PC-9 (cell line): ENCODE measurements at places on chromosomes 7 and 10.

DNA sequence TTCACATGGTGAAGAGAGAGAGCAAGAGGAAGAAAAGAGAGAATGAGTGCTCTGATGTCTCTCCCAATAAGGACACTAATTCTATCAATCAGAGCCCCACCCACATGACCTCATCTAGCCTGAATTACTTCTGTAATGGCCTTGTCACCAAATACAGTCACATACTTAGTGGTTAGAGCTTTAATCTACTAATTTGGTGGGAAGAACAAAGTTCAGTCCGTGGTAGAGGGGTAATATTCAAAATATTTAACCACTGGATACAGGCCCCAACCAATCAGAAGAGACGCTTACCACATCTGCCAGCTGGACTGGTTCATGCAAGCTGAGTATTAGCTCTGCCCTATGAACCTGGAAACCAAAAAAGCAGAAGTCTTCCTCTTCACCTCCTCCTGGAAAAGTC lies 336.3 kb upstream of the NFE2L3 start:
- DNase-seq: no peak

DNA sequence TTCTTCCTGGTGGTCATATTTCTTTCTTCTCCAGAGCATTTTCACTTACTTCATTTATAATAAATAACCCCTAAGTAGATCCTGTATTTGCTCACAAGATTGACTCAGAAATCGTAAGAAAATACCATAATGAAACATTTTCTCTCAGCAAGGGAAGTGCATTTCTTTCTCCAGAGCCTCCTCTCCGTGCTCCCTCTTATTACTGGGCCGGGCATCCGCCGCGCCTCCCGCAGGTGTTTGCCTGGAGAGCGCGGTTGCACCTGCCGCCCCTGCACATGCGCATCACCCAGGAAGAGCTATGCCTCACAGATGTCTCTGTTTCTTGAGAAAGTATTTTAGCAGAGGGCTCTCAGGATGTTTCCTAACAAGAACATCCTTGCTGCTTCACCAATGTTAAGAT lies 509.2 kb downstream of the TCERG1L start:
- DNase-seq: no peak

DNA sequence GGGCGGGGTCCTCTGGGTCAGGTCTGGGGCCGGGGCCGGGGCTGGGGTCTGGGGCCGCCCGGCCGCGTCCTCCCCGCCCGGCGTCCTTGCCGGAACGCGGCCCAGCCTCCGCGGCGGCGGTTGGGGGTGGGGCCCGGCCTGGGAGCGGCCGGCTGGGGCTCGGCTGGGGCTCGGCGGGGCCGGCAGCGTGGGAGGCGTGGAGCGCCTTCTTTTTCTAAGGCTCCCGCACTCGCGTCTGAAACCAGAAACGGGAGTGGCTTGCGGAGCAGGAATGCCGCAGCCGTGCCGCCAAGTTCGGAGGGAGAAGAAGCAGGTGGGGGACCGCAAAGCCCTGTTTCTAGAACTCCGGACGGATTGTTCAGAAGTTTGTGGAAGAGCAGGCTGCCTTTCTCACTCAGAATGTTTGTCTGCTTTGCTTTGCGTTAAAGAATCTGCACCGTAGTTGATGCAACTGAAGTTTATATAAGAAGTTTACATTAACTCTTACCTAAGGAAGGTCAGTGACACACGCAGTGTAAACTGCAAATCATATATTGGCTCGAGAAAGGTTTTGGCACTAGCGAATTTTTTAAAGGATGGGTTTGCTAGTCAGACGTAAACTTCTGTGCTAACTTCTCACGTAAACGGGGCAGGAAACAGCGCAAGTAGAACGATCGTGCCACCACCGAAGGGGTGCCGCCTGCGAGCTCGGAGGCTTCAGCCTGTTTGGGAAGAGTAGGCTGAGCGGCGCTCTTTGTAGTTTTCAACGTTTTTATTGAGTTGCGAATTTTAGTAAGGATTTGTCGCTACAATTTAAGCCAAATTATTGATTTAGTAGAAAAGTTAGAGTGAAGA lies 729 bp downstream of the DNAJB6 start:
- DNase-seq: peak; percentile 54

DNA sequence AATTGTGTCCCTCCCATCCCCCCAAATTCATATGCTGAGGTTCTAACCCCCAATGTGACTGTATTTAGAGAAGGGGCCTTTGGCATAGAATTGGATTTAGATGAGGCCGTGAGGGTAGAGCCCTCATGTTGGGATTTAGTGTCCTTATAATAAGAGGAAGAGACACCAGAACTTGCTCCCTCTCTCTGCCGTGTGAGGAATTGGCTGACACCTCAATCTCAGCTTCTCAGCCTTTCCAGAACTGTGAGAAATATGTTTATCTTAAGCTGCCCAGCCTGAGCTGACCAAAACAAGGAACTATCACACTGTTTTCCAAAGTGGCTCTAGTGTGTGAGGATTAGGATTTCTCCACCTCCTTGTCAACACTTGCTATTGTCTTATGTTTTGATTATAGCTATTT lies 400.0 kb upstream of the FZD8 start:
- no peak for DNase-seq

DNA sequence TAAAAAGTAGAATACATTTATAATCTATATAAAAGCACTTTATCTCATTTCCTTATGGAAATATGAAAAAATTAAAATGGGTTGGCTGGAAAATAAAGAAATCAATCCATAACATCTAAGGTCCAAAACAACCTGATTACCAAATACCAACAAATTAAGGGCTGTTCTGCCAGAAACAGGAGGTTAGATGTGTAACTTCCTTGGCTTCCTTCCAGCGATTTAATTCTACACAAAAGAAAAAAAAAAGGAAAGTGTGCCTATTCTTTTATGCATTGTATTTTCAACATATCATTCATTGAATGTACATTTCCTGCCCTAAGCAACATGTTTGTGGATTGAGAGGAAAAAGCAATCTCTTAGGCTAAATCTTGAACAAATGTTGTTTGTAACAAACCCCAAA lies 36.2 kb upstream of the USP6NL start:
- DNase-seq: no peak

GRCh38 chr7:152588350-152588749 lies 87.6 kb downstream of the XRCC2 start:
- peak; percentile 88 for DNase-seq

DNA sequence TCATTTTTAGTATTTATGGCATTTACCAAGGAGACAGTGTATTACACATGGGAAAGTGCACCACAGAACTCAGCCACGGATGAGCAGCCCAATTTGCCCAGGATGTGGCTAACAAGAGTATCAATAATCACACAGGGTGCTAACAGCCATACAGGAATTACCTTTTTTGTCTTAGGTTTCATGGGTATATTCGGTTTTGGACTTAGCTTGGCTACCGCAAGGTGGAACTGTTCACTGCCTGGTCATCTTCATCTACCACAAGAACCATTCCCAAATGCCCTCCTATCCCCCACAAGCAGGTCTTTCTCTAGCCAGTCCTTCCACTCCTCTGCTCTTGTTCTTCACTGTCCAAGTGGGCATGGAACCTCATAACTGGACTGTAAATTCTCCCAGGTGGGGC lies 6.0 kb downstream of the PDLIM1 start:
- no peak for DNase-seq

- DNase-seq: no peak
These were observed 240.8 kb downstream of the KIF20B start for GRCh38 chr10:89942217-89942616.

- no peak for DNase-seq
These were observed 77.6 kb upstream of the LEP start for GRCh38 chr7:128163473-128163872.

DNA sequence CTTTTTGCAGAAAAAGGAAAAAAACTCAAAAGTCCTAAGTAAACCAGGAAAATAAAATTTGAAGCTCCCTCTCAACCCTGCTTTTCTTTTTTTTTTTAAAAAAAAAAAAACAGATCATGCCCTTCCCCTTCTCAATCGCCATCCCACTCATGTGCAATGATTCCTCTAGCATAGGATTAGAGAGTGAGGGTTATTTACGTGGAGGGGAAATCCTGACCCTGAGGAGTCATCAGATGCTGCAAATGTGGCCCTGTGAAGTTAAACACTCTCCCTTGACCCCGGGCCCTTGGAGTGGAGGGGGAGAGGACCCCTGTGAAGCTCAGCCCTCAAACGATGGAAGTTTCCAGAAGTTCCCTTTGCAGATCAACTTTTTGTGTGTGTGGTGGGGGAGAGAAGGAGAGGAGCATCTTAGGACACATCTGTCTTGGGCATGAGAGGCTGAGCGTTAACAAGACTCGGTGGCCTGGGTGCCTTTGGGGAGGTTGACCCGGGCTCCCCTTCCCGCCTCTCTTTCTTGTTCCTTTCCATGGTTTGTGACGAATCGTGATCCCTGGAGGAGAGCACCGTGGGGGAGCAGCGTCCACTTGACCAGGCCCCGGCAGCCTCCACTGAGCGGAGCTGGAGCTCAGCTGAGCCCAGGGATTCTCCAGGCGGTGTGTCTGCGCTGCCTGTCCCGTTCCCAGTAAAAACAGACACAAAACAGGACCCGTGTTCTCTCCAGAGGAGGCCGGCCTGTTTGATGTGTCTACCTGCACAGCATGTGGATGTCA lies 1.5 kb upstream of the SHH start:
- DNase-seq: no peak

- no peak for DNase-seq
These were observed 18.3 kb downstream of the FHIP2A start for GRCh38 chr10:114839901-114840300.

DNA sequence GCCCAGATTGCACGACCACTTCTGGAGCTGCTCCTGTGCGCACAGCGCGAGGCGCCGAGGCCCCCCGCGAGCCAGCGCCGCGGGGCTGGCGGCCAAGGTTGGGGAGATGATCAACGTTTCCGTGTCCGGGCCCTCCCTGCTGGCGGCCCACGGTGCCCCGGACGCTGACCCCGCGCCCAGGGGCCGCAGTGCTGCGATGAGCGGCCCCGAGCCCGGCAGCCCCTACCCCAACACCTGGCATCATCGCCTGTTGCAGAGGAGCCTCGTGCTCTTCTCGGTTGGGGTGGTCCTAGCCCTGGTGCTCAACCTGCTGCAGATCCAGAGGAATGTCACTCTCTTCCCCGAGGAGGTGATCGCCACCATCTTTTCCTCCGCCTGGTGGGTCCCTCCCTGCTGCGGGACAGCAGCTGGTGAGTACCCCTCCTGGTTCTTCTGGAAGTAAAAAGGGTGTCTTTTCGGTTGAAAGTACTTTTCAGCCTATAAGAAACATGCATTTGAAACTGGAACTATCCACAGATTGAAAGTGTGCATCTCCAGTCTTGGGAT lies 683 bp downstream of the INSIG1 start:
- peak; percentile 23 for DNase-seq

GRCh38 chr7:93955304-93955703 lies 33.8 kb downstream of the GNG11 start:
- no peak for DNase-seq

DNA sequence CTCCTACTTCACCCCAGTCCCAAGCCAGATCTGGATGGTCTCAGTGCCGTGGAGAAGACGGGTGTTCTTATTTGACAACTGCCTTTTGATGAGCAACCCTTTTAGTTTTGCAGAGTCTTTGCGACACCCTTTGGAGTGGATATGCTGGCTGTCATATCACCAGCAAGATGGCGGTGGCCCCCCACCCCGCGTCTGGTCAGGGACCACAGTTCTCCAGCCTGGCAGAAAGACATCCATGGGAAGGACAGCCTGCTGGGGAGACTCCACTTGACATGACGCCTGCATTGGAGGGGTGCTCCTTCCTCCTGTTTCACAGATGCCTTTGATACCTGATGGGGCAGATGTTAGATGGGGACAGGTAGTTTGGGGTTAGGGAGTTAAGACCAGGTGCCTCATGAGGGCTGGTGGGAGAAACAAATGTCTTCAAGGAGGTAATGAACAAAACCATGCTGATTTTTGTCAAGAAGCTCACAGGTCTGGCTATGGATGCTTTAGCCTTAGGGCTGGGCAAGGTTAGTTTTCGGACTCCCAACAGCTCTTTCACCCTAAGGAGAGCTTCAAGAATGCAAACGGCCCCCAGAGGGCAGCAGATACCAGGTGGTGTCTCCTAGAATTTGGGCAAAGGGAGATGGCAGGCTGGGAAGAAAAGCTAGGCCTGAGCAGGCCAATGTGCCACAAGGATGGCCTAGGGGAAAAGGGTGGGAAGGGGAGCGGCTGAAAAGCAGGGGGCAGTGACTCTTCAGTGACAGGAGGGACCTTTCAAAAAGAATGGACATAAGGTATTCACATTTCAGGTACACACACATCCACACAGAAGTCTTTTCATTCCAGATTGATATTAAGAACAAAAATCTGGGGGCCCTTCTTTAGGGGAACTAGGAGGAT lies 95.2 kb downstream of the CLEC2L start:
- DNase-seq: peak; percentile 45

DNA sequence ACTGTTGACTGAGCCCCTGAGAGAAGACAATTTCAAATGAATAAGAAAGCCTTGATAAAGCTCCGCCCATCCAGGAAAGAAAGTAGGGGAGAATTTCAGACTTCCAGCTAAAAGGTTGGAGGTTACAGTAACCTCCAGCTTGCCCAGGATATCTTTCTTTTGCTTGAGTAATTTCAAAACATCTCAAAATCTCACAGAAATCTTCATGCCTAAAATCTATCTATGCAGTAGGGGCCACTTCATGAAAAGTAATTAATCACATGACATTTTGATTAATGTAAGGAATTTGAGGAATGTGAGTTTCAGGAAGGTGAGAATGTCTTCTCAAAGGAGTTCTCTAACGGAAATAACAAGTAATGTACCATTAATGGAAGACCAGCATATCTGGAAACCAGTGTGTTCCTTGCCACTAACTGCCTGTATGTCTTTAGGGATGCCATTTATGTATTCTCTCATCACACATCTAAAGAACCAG lies 24.2 kb downstream of the TRIL start:
- DNase-seq: no peak

DNA sequence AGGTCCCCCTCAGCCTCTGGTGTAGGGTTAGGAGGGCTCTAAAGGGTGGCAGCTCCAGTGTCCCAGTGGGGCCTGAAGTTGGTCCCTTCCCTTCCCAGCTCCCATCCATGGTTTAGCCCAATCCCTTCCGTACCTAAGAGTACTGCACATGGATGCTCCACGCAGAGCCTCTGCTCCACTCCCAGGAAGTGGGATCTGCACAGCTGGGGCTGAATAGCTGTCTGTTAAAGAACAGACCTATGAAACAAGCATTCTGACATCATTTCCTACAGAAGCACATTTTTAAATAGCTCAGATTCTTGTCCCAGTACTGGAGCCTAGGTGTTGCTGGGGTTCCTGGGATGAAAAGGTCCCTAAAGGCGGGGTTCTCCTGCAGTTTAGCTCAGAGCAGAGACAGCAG lies 135.9 kb downstream of the ZMYND11 start:
- no peak for DNase-seq
